ENCODE measurements at places on chromosomes 5 and 9.

GRCh38 chr5:120779674-120780073 lies 315.6 kb downstream of the PRR16 start:
- no peak for DNase-seq

- DNase-seq = no peak
Observed at GRCh38 chr9:106529616-106530015, 333.4 kb upstream of the ZNF462 start.

DNA sequence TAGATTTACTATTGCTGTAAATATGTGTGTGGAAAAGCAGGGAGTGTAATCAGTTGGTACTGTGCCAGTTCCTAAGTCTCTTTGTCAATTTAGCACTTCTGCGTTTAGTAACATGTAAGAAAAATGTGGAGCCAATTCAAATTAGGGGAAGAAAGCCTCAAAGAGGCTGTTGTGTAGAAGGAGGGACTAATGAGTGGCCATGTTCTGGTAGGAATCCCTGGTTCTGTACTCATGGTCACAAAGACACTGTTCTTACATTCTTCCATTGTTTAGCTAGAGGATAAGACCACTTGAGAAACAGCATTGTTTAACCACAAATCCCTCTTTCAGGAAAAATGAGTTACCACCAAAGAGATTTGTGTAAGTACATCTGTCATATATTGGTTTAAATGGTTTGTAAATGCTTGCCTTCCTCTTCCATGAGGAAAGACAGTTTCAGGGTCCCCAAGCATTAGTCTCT lies 14.9 kb downstream of the ARHGEF28 start:
- no peak for DNase-seq

- no peak for DNase-seq
Observed at GRCh38 chr5:173745123-173745522, 128.7 kb upstream of the BOD1 start.

DNA sequence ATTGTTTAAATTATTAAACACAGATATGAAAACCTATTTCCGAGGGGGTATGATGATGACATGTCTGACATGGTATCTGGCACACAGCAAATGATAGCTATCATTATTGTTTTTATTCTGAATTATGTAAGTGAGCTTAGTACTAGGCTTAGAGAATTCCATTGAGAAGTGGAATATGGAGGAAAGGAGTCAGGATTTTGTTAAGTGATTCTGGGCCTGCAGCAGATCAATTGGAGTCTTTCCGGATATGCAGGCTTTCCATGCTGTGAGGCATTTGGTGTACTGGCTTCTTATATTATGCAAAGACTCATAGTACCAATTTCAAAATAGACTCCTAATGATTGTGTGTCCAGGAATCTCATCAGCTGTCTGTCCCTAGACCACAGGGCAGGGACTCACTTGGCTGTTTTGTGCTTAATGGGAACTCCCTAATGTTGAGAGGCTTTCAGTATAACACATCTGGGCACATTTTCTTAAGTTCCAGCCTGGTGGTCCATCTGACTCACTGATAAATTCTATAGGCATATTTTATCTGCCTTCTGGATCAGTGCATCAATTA lies 180.0 kb upstream of the KLF9 start:
- DNase-seq = no peak

DNA sequence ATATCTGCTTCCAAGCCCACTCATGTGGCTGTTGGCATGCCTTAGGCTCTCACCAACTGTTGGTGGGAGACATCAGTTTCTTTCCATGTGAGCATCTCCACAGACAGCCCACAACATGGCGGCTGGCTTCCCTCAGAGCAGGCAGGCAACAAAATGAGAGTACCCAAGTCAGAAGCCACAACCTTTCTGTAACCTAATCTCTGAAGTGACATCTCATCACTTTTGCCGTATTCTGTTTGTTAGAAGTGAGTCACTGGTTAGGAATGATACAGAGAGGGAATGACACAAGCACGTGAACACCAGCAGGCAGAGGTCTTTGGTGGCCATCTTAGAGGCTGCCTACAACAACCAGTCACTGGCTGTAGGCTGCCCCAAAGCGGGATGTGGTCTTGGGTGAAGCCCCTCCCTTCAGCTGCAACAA lies 88.6 kb upstream of the RASGRF2 start:
- DNase-seq = no peak

GRCh38 chr9:123472862-123473614 lies 117.0 kb downstream of the CRB2 start:
- DNase-seq = no peak

DNA sequence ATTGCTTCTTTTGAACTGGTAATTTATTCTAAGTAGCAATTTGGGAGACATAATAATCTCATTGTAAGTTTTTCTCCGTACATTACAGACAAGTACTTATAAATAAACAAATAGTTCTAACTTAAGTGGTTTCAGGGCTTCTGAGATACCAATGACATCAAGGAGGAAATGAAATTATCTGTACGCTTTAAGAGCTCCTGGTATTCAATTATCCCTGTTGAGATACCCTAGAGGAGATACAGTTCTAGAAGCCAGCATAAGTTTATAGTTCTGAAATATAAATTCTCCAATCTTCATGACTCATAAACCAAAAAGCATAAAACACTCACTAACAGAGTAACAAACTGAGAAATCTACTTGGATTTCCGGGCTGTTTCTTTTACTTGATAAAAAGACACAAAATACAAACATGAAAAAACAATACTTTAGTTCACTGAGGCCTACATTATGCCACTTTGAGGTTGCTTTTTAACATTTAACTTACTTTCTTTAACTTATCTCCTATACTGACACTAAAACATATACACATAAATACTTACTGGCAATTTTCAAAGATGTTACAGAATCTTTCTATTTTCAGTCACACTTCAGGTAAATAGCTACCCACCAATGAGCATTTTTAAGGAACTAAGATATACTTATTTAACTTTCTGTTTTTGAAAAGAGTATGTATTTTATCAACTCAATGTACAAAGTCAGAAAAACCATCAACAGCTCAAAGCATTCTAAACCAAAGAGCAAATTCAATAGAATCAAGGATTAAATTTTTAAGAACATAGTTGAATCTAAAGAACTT lies 7.5 kb downstream of the DCTN4 start:
- no peak for DNase-seq

- DNase-seq = no peak
Observed at GRCh38 chr9:130237763-130238524, 27.6 kb upstream of the HMCN2 start.

DNA sequence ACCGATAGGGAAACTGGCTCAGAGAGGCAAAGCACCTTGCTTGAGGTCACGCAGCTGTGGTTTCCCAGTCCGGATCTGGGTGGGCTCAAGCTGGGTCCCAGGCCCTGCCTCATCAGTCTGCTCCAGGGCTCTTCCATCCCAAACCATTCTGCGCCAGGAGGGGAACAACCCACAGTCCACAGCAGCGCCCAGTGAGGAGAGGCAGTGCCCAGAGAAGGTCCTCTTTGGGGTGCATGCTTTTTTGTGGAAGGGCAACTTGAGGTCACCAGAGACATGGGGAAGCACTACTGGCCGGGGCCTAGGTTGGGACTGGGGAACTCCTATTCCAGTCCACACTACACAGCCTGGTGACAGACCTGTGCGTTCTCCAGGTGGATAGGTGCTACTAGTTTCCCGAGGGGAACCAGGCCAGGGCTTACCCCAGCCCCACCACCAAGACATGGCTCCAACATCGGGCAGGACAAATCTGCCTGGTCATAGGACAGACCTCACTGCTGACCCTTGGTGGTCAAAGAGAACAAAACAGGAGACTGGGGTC lies 62.5 kb upstream of the RNF130 start:
- no peak for DNase-seq

GRCh38 chr5:139911425-139912120 lies 116.0 kb downstream of the PSD2 start:
- no peak for DNase-seq

DNA sequence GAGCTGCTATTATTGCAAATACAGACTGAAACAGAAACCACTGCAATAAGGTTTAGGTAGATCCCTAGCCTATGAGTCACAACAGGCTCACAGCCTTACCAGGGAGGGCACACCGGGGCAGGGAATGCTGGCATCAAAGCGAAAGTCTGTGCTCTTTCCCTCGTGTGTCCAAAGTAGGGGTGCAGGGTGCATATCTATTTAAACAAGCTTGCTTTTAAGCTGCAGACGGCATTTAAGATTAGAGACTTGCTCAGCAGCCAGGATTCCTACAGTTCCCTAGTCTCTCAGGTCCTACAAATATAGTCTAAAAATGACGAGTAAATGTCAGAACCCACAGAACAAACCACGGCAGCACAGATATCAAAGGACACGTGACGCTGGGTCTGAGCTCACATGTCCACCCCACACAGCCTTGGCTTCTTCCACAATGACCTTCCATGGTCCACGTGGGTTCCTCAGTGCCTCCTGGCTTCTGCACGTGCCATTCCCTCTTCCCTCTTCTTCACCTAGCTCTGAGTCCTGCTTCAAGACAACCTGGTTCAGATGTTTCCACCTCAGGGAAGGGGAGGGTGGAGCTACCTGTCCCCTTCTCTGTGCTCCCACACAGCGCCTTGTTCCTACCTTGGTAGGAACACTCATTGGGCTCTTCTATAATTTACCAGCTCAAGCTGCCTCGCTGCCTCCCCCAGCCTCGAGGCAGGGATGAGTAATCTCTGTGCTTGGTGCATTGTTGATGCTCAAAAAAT lies 193.2 kb downstream of the MAPKAP1 start:
- no peak for DNase-seq

DNA sequence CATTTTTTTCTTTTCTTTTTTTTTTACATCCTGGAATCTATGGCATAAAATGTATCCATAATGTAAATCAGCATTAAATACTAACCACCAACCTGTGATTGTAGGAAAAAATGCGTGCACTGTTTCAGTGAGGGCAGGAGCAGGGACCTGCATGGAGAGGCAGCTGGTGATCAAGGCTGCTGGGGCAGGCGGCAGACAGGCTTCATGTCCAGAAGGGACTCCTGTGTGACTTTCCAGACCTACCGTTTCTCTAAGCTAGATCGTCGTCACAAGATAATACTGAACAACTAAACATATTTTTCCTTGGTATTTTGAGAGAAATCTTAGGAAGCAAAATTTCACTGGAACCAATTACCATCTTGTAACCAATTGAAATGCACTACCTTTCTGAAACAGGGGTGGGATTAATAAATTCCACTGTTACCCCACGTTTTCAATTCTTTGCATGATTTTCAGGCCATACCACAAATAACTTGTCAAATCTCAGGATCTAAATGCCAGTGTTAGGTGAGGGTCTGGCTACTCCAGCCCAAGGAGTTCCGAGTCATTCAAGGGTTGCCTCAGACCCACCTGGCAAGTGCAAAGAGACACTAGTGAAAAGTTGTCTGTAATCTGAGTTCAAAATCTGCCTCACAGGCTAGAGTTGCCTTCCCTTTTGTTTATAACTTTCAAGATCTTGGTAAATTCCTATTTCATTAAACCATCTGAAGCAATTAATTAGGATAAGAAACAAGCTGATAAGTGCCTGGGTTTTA lies 198.2 kb downstream of the SEMA5A start:
- DNase-seq = no peak

- no peak for DNase-seq
Observed at GRCh38 chr5:154743812-154744211, 11.4 kb upstream of the LARP1 start.

- DNase-seq = no peak
Observed at GRCh38 chr5:143208781-143209510, 194.5 kb downstream of the NR3C1 start.

GRCh38 chr5:14453481-14453880 lies 128.1 kb upstream of the OTULINL start:
- DNase-seq = no peak

- DNase-seq = no peak
Observed at GRCh38 chr5:59591162-59591561, 302.4 kb downstream of the PDE4D start.

DNA sequence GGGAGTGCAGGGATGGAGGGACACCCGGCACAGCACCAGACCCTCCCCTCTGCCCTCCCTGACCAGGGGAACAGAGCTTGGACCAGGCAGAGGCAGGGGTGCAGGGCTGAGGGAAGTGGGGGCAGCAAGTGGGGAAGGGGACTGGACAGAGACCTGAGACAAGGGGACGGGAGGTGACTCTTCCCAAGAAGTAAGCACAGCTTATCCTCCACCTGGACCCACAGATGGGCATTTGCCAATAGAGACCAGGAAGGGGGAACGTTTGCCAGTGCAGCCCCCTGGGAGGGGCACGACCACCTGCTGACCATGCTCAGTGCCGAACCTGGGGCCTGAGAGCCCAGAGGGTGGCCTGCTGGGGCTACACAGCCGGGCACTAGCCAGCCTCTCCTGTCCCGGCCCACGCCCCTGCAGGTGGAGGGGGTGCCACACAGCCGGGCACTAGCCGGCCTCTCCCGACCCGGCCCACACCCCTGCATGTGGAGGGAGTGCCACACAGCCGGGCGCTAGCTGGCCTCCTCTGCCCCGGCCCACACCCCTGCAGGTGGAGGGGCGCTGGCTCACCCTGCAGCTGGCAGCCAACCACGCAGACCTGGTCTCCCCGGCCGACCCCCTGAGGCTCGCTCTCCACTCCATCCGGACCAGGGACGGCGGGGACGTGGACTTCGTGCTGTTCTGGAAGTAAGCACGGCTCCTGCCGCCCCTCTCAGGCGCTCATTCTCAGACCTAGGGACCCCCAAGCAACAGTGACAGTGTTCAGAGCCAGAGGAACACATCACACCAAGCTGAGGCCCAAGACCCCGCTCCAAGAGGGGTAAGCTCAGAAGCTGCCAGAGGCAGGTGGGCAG lies 24.3 kb downstream of the GLT6D1 start:
- no peak for DNase-seq

- no peak for DNase-seq
Observed at GRCh38 chr9:112921549-112921948, 30.9 kb upstream of the SLC46A2 start.

DNA sequence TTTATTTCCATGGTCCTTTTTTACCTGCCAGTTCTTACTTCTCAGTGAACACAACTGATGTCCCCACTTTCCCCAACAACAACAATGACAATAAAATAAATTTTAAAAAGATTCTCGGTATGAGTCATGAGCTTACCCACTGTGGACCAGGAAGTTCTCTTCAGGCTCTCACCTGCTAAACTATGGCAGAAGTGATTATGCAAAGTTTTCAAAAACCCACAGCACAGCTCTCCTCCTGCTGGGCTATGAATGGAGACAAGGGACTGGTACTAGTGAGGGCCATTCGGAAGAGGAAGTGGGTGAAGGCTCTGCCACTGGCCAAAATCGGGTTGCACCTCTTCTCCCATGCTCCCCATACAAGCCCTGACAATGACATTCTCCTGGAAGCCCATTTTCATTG lies 429.4 kb downstream of the PIK3R1 start:
- no peak for DNase-seq

DNA sequence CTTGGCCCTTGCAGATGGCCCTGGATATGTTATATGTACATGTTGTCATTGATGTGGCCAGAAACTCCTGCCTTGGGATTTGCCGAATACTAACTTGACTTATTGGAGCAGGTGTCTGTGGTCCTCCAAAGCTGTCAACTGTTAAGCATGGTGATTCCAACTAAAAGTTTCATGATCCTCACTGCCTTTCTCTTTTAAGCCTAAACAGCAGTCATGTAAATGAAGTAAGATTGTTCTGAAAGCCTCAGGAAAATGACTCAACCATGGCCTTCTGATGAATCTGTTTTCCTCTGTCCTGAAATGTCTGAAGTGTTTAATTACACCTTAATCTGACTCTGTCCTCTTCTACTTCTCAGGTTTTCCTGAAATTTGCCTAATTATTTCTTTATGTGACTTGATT lies 245.0 kb downstream of the FAM114A2 start:
- DNase-seq = no peak

GRCh38 chr5:107607671-107608345 lies 62.9 kb downstream of the EFNA5 start:
- no peak for DNase-seq

GRCh38 chr9:28001096-28001495 lies 427.8 kb upstream of the C9orf72 start:
- no peak for DNase-seq
